Stimulated activated CD8-positive, alpha-beta memory T cell treated with anti-CD3 and anti-CD28 coated beads, Interleukin-4, amount 100 ng/mL, for 24 hours (primary cell): ENCODE measurements at places on chromosomes 1 and 21.

GRCh38 chr1:54965624-54966340, 14.6 kb upstream of the TMEM61 start:
- no peak for DNase-seq

DNA sequence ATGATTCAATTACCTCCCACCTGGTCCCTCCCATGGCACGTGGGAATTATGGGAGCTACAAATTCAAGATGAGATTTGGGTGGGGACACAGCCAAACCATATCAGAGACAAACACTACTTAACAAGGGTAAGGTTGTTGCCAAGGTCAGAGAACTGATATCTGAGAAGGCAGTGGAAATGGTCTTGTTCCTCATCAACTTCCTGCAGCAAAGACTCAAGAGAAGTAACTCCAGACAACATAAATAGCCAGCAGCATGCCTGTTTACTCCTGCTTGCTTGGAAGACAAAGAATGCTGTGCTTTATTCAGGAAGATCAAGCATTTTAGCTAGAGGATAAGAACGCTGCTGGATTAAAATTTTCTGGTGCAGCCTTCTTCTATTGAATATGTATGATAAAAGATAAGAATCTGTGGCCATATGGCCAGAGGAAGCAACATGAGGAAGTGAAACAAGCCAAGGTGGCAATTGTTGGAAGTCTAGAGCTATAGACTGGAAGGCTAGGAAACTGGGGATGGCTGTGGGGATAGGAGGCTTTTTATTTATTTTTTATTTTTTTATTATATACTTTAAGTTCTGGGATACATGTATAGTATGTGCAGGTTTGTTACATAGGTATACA, 36.4 kb downstream of the DDAH1 start:
- no peak for DNase-seq

GRCh38 chr1:222326006-222326709, 221.7 kb downstream of the HHIPL2 start:
- no peak for DNase-seq

GRCh38 chr1:246497331-246497915, 9.7 kb downstream of the SMYD3 start:
- no peak for DNase-seq

DNA sequence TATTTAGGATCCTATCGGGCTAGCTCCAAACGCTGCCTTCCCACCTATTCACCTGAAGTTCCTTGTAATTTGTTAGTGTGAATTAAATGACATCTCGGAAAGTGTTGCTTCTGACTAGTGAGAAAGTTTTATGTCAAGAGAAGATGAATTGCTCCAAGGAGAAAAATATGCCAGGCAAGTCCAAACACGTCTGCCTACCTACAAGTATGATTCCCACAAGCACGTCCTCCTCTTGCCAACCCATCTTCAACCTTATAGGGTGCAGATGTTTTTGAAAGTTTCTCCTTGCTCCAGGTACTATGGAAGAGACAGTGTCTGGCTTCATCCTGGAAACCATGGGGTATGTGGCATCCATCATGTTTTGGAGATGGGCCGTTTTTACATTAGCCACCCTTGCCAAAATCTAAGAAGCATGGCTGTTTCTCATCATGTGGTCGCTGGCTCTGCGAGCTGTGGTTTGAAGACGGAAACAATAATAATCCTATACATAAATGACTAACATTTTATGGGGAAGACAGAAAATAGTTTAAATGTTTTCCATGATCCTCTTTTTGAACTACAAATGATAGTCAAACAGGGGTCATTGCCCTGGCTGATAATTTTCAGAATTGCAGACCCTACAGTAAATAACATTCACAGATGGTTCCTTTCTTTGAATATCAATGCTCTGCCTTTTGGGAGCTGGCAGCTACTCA, 505.8 kb downstream of the SMYD3 start:
- DNase-seq, result no peak

- DNase-seq, result no peak
Observed at GRCh38 chr1:81781749-81782148, 19.0 kb upstream of the ADGRL2 start.

GRCh38 chr1:91221017-91221416, 183.6 kb downstream of the HFM1 start:
- no peak for DNase-seq

DNA sequence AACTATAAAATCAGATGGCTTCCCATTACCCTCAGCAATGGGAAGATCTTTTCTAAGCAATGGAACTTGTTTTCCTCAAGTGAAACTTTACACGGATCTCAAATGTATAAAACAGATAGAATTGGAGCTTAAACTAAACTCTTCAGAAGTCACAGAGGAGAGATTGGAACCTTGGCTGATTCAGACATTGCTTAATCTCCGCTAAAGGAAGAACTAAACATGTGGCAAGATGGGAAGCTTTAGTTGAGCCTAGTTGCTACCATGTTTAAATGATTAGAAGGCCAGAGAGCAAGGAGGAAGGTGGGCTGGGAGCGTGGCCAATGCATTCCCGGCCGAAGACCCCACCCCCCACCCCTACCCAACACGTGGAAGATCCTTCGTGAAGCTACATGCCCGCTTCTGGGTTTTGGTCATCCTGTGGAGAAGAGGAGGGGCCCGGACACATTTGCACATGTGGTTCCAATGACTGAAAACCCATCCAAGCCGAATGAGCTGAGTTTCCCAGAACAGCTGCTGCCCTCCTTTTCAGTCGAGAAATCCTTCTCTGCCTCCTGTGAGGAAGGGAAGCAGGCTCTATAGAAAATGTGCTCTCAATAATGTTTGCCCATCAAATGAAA, 164.3 kb downstream of the MIS18A start:
- no peak for DNase-seq

GRCh38 chr1:159957824-159958268, 3.8 kb upstream of the SLAMF9 start:
- no peak for DNase-seq

GRCh38 chr1:150567341-150567716, 12.1 kb downstream of the MCL1 start:
- DNase-seq, result no peak

- no peak for DNase-seq
Observed at GRCh38 chr1:59314776-59315528, 18.1 kb downstream of the FGGY start.

GRCh38 chr1:63690966-63691700, 82.7 kb upstream of the ROR1 start:
- DNase-seq, result no peak

DNA sequence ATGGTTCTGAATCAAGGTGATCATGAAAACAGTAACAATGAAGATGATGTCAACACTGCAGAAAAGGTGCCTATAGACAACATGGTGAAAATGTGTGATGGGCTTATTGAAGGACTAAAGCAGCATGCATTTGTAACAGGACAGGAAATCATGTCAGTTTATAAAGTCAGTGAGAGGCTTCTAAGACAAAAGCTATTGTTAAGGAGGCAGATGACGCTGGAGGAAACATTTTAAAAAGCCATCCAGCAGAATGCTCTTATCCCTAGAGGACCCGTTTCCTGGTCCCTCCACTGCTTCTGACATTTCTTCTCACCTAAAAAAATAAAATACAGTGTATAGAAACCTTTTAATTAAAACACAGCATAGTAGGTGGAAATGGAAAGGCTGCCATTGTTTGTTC, 40.9 kb downstream of the CYYR1 start:
- DNase-seq, result no peak

DNA sequence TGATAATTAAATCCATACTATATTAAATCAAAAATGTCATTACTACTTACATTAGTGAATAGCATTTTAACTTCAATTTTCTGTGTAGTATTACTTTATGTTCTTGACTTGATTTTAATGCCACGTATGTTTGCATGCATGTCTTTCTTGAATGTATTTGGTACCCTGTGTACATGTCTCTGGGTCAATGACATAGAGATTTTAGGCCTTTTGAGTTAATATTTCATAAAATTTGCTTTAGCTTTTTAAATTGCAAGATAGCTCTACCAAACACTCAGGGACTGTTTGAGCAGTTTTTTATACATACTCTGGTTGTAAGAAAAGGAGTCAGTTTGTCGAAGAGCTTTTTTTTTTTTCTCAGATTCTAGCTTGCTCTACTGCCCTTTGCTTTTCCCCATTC, 1.5 kb downstream of the MLLT11 start:
- no peak for DNase-seq

- DNase-seq, result no peak
Observed at GRCh38 chr1:90246069-90246468, 251.2 kb downstream of the ZNF326 start.

DNA sequence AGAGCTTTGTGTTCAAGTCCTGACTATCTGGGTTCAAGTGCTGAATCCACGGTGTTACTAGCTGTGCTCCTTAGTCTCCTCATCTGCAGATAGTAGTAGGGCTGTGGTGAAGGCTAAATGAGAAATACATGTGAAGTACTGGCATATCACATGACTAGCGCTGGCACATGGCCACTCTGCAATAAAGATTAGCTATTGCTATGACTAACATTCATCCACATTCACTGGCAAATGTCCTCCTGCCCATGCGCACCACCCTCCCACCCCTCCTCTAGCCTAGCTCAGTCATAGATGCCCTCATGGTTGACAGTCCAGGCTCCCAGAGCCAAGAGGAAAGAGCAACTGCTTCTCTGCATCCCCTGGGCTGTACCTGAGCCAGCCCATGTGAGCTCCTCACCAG, 8.5 kb upstream of the COL8A2 start:
- DNase-seq, result no peak

DNA sequence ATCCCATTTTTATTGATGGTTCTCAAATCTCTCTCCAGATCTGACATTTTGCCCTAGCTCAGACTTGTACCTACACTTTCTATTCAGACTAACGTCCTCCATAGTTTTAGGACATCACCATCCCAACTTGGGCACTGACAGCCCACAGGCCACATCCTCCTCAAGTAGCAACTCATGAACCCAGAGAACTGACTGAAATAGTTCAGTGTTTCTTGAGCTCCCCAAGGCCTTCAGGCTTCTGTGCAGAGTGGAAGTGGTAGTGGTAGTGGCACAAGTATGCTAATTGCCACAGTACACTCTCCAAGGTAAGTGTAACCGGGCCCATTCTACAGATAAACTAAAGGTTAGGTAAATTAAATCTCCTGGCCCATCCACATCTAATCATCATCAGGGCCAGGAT, 112.6 kb downstream of the SLC45A1 start:
- DNase-seq, result no peak

DNA sequence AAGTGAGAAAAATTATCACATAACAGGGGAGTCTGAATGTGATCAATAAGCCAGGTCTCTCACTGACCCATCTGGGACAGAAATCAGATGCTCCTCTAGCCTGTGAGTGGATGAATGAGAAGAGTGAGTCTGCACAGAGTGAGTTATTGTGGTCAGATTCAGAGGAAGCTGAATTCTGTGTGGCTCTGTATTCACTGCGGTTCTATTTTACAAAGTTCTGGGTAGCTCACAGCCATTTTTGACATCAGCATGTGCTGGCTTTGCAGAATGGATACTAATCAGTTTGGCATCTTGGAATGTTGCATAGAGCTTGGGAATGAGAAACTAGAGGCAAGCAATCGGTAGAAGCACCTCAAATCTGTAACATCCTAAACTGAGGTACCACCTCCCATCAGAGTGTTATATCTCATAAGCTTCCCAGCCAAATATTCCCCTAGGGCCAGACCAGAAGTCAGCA, 3.8 kb downstream of the COLGALT2 start:
- no peak for DNase-seq

DNA sequence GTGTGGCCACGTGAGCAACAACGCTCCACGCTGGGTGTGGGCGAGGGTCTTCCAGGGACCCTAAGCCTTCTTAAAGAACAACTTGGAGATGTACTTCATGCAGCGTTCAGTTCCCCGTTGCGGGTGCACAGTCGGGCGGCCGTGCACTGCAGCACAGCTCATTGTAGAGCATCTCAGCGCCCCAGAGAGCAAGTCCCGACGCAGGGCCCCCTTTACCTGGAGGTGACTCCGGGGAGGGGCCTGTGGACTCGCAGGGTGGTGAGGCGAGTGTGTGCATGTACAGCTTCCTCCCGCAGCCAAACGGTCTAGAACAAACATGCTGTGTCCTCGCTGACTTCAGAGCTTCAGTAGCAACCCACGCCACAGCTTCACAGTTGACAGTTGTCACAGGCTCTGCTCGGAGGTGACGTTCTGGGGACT, 19.5 kb downstream of the RRP1 start:
- DNase-seq, result no peak

GRCh38 chr1:20640183-20640597, 6.9 kb downstream of the PINK1 start:
- DNase-seq, result no peak

GRCh38 chr21:30271611-30272010, 11.1 kb downstream of the KRTAP24-1 start:
- DNase-seq, result no peak

- DNase-seq, result no peak
Observed at GRCh38 chr21:31500071-31500470, 156.0 kb upstream of the TIAM1 start.

GRCh38 chr1:42973799-42974198, 15.1 kb upstream of the SLC2A1 start:
- DNase-seq, result no peak

DNA sequence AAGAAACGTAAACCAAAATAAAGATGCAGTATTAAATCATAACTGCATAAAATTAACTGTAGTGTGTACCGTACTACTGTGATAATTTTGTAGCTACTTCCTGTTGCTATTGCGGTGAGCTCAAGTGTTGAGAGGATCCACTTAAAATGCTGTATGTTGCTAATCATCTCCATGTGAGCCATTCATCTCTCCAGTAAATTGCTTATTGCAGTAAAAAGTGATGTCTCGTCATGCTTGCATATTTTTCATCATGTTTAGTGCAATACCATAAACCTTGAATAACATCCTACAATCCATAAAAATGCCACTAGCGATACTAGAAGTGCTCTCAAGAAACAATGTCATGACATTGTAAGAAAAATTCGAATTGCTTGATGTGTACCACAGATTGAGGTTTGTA, 66.3 kb downstream of the RAVER2 start:
- DNase-seq, result no peak

- no peak for DNase-seq
Observed at GRCh38 chr21:30695956-30696355, 22.6 kb downstream of the KRTAP21-3 start.

DNA sequence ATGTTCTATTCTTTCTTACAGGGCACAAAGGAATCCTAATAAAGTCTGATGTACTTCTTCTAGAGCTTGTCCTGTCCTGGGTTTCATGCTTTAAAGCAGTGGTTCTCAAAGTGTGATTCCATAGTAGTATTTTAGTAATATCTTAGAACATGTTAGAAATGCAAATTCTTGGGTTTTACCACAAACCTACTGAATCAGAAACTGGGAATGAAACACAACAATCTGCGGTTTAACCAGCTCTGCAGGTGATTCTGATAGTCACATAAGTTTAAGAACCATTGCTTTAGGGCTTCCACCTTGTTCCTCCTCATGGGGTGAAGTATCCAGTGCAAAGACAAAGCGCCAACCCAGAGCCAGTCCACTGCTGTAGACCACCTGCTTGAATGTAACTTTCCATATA, 41.1 kb downstream of the NGF start:
- DNase-seq, result no peak

DNA sequence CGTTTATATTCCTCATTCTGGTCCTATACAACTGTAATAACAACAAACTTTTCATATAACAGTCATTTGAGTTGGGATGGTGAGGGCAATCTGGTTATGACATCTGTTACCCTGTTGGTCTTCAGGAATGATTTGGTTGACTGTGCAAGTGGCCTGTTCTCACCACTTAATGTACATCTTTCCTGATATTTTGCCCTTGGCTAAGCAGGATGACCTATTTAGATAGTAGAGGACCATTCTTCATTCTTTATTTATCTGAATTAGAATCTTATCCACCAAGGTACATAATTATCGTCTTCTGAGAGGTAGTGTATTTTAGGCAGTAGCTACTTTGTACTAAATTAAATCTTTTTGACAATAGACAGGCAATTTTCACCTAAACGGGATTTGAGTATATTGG, 154.3 kb downstream of the DNM3 start:
- no peak for DNase-seq
